ENCODE measurements at places on chromosomes 1 and 21.

DNA sequence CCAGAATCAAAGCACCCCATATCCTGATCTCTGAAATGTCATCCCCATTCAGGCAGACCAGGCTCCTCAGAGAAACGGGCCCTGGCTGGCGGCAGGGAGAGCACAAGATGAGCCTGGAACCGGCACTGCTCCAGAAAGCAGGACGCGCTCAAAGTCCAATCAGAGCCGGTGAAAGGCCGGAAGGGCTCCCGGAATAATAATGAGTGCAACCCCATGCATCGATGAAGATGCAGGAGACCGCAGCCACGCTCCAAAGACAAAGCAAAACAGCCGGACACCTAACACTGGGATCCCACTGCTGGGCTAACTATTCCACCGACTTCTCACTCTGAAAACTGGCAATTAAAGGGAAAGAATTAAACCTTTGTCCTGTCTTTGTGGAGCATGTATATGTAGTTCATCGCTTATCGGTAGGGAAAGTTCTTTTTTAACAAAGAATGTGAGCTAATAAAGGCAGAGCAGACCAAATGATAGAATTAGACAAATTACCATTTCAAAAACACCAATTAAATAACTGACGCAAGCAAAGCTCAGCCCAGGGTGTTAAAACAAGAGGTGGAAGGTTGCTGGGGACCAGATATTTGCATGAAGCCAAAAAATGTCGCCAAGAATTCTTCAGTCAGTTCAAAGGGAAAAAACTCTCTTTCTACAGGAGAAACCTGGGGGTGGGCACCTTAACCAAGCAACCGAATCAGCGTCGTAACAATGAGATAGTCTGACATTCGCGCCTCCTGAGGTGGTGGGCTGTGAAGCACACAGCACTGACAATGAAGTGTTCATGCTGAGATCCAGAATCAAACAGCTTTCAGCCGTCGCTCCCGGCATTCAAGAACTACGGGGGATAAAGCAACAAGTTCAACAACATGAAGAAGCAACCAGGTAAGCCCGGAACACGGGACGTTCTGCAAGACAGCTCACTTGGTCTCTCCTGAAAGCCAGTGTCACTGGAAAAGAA lies 95.2 kb downstream of the NPHP4 start:
- DNase-seq: no peak

DNA sequence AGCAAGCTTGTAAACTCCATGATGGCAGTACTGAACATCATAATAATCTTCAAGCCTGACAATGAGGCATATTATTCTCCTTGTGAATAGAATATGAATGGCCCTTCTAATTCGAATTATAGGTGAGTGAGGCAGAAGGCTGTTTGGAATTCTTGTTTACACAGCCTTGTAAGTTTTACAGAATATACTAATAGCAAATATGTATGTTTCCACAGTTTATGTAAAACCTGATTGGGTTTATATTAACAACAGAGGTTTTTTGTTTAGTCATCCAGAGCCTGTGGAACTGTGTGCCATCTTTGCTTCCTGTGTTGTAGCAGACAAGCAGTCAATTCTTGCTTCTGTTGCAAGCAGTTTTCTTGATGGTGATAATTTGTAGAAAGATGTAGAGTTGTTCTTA lies 8.0 kb downstream of the OSBPL9 start:
- DNase-seq: no peak

DNA sequence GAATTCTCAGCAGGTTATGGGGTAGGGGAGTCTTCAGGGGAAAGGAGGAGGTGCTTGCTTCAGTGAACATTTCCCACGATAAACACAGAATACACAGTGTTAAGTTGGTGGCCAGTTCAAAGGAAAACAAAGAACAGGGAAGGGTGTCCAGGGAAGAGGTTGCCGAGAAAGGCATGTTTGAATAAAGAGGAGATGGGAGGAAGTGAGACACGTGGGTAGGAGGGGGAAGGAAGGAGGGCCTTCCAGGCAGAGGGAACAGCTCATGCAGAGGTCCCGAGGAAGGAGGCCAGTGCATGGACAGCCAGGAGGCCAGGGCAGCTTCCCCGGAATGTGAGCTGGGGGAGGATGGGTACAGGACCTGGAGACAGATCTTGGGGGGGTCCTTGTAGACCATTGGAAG lies 130.3 kb upstream of the TMEM51 start:
- no peak for DNase-seq

- no peak for DNase-seq
Observed at GRCh38 chr1:53348486-53349368, 20.9 kb upstream of the LRP8 start.

GRCh38 chr1:67515324-67516080 lies 85.3 kb upstream of the SERBP1 start:
- DNase-seq: no peak

DNA sequence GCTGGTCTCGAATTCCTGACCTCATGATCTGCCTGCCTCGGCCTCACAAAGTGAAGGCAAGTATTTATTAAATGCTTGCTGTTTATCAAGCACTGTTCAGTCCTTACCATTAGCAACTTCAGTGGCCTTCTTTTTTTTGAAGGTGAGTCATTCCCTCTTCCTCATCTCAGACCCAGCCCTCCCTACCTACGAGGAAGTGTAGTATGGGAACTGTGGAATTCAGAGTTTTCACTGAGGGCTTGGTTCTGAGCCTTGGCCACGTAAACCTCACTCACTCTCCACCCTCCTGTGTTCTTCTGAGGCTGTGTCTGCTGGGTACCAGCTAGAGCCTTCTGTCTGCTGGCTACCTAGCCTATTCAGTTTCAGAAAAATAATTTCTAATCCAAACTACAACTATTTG lies 218.3 kb upstream of the SGIP1 start:
- DNase-seq: no peak

- no peak for DNase-seq
Observed at GRCh38 chr21:29677326-29677725, 262.5 kb downstream of the GRIK1 start.

- no peak for DNase-seq
Observed at GRCh38 chr1:37037690-37038089, 3.4 kb upstream of the GRIK3 start.

DNA sequence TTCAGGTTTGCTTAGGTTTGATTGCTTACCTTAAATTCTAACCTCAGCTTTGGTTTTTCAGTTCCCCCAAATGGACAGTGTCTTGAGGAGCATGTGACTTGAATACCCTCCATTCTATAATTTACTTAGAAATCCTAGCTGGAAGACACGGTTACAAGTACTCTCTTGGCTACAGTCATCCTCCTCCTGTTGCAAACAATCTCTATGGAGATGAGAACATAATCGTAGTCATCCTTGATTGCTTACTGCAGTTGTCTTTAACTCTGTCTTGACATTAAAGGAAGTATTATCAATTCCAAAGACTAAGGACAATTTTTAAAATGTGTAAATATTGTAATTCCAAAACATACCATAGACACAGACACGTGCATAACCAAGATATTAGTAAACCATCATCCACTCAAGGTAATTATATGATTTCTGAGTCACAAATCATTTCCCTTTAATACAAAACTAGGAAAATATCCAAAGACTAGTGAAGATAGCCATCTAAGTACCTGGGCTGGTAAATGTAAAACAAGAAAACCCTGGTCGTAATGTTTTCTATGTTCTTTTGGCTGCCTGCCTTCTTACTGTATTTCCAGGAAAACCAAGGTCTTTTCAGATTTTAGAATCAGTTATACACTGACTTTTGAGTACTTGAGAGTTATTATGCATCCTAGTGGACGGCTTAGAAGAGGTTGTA lies 149.9 kb downstream of the CHRM3 start:
- DNase-seq: no peak

DNA sequence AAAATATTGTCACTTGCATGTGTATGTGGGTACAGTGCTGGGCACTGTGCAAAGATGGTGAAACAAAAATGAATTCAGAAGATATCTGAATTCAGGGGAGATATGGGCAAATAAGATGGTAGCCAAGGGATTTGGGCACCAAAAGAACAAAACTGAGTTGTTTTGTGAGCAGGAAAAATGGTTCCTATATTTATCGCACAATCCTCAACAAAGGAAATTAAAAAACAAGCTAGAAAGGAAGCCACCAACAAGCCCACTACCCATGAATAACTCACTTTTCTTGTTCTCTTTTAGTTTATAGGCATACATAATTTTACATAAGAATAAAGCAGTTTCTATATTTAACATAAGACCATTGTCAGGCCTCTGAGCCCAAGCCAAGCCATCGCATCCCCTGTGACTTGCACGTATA lies 40.7 kb upstream of the VASH2 start:
- no peak for DNase-seq

DNA sequence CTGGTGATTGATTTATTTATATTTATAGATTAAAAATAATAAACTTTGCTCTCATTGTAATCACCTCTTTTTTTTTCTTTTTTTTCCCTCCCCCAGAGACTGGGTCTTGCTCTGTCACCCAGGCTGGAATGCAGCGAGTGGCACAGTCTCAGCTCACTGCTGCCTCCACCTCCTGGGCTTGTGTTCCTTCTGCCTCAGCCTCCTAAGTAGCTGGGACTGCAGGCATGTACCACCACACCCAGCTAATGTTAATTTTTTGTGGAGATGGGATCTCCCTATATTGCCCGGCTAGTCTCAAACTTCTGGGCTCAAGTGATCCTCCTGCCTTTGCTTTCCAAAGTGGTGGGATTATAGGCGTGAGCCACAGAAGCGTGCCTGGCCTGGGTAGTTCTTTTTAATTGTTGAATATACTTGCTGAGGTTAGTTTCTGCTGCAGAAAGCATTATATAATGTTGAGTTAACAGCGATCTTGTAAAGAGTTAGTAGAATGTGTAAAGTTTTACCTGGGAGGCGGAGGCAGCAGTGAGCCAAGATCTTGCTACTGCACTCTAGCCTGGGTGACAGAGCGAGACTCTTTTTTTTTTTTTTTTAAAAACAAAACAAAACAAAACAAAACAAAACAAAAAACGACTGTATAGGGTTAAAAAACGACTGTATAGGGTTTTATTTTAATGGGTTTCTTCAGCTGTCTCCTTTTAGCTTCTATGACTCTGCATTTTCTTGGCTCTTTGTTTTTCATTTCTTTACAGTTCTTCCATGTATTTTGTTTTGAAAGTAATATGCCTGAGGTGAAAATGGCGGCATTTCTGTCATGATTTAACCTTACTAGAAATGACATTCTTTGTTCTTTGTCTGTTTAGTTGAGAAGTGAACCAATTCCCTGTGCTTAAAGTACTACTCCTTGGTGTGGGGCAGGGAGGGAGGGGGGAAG lies 82.7 kb downstream of the CAMTA1 start:
- no peak for DNase-seq

DNA sequence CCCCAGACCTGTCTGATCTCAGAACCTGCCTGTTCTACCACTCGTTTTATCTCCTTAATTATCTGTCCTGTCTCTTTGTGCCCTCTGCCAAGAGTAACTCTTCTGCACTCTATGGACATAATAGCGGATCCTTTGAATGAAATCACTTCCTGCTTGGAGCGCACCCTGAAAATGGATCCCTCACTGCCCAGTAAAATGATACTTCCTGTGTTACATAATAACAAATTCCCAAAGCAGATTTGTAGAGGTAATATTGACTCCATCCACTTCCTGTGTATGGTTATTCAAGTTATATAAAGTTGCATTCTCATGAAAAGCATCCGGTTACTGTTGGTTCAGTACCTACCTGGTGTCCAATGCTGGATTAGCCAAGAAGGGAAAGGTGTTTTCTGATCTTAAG lies 246.0 kb downstream of the TRABD2B start:
- no peak for DNase-seq

DNA sequence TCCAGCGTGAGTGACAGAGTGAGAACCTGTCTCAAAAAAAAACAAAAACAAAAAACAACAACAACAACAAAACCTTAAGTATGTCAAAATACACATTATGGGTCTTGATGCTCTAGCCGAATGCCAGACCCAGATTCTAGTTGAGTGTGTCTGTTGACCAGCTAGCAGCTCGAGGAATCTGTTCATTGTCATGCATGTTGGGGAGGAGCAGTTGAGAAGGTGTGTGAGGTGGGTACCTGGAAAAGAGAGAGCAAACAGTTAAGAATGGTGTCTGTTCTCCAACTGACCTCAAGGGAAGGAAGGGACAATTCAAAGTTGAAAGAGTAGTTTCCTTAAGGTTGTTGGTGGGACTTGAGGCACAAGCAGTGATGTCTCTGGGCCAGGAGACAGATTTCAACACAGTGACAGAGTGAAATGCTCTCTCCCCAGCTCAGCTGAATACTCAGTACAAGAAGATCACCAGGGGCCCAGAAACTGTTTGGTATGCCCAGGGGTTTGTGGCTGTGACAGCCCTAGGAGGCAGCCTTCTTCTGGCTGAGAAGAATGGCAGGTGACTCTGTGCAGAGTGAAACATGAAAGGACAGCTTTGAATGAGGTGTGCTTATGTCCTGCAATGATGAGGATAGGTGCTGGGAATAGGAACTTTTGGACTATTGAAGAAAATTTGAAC lies 14.4 kb upstream of the POU2F1 start:
- no peak for DNase-seq

GRCh38 chr1:8822373-8823294 lies 5.2 kb upstream of the RERE start:
- no peak for DNase-seq

GRCh38 chr21:35559829-35560225 lies 500.5 kb downstream of the SETD4 start:
- no peak for DNase-seq

DNA sequence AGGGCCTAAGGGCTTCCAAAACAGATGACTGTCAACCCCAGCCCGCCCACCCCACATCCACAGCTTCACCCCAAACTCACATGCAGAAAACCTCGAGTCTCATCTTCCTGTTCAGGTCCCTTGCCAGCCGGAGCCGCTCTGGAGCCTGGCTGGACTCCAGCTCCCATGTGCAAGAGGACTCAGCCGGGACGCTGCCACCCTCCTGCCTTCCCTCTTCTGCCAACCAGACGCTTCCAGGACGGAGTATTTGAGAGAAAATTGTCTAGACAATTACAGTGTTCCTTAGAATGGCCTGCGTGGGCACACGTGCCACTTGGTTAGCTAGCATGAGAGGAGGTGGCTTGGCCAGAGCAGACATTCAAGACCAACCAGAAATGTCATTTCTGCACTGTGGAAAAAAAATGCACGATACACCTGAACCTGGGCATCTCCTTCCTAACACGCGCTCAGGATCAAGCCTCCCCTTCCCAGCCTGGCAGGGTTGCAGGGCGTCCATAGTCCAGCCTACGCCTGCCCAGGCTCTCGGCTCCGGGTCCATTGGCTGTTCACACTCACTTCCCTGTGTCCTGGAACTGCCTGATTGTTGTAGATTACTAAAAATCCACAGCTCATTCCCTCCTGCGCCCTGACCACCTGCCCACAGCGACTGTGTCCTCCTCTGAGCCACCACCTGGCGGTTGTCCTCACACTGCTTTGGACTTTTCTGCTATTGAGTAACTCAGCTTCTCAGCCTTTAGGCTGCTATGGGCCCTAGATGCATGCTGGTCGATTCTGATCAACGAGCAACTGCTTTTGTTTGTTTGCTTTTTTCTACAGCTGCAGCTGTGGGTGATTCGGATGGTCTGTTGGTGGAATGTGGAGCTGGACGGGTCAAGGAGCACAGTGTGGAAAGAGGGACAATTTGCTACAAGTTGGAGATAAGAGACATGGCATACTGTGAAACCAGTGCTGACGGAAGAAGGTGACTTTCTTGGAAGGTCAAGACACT lies at the start of gene CLDN14:
CLDN14 (minus strand) TSS at position 708 of the 988 bp plus-strand sequence. CDS start 18,427 bp downstream, outside the sequence.
- DNase-seq: no peak

DNA sequence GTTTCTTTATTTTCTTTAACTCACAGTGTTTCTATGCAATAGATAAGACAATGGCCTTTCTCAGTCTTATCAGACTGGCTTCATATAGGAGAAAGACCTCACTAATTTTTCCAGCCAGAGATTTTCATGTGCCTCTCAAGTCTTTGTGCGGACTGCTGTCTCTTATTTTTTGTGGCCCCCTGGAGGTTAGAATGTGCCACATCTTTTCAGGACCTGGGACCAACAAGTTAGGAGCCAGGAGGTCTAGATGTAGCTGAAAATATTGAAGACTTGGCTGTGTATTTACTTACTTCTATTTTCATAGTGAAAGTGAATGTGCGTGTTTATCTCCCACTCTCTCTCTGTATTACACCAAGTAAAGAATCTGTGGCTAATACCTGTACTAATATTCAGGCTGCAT lies 42.1 kb upstream of the CFHR3 start:
- no peak for DNase-seq

Data from cortex of kidney (tissue), 1 donor.